ENCODE measurements at places on chromosomes 13 and 19.
A peak's percentile ranks its signal among the peaks of the same experiment; 100 is the strongest.

DNA sequence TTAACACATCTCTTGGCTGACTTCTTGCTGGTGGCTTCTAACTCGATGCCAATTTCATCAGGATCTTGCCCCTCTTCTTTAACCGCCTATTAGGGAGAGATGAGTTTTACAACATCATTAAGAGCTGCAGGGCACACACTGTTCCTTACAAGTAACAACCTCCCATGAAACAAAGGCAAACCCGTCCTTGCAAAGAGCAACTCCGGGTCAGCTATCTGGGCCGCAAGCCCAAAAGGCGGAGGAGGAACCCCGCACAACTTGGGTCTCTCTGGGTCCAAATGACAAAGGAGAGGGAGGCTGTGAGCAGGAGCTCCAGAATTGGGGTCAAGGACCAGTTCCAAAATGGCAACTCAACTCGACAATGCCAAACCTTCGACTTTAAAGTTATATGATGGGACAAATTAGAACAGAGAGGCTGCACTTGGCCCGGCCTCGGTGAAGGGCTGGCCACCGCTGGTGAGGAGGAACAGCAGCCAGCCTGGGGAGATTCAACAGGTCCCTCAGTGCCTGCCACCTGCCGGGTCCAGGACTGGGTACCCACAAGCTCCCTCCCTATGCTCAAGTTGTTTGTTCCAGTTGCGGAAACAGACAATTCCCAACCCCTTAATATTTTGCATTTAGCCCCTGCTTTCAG is 1.1 kb downstream of the SAFB2 start:
- no peak for DNase-seq

- DNase-seq, result no peak
These were observed 105.2 kb downstream of the INSR start for GRCh38 chr19:7188698-7189629.

DNA sequence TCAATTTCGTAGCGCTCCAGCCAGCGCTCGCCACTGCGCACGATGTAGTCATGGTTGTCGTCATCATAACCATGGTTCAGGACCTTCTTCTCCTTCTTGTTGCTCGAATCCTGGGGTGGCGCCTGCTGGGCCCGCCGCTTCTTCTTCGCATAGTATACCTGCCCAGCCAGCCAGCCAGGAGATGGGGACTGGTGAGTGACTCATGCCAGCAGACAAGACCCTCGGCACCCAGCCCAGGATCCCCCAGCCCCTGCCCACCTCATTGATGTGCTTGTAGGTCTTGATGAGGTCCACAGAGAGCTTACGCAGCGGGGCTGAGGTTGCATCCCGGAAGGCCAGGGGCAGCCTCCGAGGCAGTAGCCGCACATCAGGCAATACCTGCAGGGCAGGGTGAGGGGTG is 3.6 kb downstream of the DYRK1B start:
- DNase-seq, result no peak

DNA sequence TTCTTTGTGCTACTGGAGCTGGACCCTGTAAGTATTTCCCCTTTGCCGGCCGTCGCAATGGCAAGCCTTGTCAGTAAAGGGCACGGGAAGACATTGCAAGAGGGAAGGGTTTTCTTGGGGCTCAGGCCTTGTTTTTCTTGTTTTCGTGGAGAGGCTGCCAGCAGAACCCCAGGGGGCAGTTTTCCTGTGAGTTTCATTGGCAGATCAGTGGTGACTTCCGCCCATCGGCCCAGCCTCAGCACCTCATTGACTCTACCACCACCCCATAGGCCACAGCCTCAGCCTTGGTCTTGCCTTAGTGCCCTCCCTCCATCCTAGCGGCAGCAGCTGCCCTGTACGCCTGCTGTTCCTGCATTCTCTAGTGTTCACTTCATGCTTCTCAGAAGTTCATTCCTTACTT is 61.5 kb downstream of the GJA3 start:
- DNase-seq, result no peak

GRCh38 chr13:109680930-109681329 is 105.5 kb downstream of the IRS2 start:
- no peak for DNase-seq

DNA sequence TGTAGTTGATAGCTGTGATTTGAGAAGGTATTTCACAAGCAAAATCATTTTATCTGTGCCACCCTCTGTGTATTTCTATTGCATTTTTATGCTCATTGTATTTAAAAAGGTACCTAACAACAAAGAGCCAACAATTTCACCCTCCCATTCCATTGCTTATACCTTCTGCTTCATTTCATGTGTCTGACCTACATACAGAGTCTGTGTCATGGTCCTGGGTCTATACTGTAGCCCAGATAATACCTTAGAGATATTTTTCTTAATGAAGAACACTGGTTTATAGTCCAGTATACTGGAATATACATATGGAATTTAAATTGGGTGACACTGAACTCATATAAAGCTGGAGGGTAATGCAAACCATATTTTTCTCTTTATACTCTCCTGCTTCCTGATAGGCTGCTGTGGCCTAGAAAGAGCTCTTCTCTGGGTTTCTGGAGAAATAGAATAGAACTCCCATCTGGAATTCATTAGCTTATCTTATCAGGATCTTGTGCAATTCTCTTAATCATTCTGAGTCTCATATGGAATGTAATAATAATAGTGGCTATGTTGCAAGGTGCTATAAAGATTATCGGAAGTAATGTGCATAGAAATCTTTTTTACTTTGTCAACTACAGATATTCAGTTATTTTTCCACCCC is 31.8 kb upstream of the SPART start:
- DNase-seq, result no peak

DNA sequence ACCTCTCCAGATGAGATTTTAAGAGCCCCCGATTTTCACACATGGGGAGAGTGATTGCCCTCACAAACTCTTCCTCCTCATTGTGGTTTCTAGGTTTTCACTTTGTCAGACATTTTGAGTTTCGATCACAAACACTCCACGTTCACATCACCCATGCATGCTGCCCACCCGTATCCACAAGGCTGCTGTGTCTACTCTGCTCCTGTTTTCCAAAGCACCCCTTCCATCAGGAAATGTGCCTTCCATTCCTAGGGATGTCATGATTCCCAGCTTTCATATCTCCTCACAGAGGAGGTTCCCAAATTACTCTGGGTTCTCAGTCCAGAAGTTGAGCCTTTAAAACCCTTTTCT is 45.8 kb upstream of the CEACAM21 start:
- DNase-seq, result no peak

GRCh38 chr19:36987091-36987490 is 71.0 kb downstream of the ZNF568 start:
- no peak for DNase-seq

DNA sequence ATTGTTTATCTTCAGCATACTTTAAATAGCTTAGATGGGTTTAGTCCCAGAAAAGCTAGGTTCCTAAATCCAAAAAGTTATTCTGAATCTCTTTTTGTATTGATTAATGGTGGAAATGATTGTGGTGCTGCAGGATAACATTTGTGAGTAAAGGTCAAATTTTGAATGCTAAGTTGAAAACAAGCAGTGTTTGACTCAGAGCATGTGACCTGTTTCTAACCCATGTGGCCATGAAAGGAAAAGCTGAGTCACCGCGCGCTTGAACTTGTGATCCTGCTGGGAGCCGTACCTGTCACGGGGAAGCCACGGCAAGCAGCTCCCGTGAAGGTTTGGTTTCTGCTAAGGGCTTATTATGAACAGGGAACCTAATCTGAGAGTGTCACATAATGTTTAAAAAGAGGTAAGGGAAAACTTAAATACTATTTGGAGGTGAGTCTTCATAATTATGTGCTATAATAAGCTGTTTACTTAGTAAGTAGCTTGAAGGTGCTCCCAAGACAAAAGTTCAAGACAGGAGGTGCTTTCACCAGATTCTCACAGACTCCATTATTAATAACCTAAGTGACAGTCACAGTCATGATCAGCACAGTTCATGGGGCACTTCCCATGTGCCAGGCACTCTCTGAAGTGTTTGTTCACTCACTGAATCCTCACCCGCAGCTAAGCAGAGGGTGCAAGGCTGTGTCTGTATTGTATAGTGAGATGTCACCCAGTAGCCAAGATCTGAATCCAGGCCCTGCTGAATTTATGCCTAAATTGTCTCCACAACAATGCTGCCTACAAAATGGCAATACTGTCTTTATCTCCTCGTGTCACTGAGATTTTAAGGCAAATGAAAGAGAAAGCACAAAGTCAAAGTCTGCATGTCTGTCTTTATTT is 286.5 kb downstream of the MYO16 start:
- peak; percentile 60 for DNase-seq

DNA sequence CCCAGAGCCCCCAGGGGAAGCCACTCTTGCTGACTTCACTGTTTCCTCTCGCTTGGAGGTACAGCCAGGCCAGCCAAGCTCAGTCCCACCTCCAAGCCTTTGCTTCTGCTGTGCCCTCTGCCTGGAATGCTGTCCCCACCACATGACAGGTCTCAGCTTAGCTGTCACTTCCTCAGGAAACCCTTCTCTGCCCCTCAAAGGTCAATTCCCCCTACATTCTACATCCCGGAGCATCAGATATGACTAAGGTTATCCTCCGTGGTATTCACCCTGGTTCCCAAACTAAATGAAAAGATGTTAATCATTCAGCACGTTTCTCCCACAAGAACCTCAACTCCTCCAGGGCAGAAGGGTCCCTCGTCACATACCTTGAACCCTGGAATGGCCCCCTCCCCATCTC is 53.5 kb downstream of the PTPRS start:
- no peak for DNase-seq

DNA sequence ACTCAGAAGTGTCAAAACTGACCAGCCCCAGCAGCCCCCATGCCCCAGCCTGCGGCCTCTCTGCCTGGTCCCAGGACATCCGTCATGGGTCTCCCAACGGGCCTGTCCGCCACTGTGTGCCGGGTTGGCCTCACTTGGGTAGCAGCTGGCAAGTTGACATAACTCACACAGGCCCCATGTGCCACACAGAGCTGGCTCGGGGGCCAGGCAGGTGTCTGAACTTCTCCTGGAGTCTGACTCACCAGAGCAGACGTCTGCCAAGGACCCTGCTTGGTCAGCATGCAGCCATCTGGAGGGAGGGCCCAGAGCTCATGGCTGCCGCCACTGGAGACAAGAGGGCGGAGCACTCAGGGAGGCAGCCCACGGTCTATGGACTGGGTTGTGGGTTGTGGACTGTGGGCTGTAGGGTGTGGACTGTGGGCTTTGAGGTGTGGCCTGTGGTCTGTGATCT is 32.0 kb upstream of the TMEM255B start:
- no peak for DNase-seq

GRCh38 chr19:48553676-48554384 is 1.9 kb downstream of the SULT2B1 start:
- no peak for DNase-seq

- no peak for DNase-seq
These were observed 342.0 kb downstream of the TEX29 start for GRCh38 chr13:111662451-111662850.

DNA sequence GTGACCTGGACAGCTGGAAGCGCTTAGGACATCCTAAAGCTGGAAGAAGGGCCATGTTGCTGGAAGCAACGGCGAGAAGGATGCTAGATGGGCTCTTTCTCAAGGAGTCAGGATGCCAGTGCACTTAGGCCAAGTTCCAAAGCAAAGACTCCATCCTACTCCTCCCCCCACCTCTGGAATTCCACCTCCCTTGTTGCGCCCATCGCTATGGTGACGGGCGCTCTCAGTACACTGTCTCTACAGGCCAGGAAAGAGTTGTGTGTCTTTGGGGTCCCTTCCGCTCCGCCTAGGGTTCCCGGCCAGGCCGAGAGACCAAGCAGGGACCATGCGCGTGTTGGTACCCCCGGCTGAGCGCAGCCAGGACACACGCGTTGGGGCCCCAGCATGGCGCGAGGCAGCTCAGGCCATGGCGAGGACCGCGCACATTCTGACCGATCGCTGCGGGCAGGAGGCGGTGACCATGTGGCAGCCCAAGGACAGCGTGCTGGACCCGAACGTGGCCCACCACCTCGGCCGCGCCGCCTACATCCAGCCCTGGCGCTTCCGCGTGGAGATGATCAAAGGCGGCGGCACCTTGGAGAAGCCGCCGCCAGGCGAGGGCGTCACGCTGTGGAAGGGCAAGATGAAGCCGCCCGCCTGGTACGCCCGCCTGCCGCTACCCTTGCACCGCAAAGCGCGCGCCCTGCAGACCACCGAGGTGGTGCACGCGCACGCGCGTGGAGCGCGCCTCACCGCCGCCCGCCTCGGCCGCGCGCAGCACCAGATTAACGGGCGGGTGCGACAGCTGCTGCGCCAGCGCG is 31.0 kb upstream of the SLC1A6 start:
- no peak for DNase-seq

DNA sequence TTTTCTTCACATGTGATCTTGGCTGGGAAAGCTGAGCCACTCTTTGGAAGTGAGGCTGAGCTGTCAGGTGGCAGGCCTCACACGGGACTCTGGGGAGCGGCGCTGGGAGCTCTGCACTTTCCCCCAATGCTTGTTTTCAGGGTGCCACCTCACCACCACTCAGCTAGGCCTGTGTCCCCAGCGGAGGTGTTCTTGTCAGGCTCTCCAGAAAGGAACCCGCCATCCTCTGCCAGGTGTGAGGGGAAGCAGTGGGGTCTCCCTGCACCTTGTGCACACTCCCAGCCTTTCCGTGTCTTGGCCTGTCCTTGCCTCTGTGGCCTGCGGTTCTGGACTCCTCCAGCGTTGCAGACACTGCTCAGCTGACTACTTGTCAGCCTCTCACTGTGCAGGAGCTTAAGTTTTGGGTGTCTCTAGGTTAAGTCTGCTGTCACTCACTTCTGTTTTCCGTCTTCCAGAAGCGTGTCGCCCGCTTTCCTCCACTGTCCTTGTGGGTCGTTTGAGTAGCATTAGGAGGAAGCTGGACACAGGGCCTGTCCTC is 51.9 kb downstream of the GGACT start:
- no peak for DNase-seq

DNA sequence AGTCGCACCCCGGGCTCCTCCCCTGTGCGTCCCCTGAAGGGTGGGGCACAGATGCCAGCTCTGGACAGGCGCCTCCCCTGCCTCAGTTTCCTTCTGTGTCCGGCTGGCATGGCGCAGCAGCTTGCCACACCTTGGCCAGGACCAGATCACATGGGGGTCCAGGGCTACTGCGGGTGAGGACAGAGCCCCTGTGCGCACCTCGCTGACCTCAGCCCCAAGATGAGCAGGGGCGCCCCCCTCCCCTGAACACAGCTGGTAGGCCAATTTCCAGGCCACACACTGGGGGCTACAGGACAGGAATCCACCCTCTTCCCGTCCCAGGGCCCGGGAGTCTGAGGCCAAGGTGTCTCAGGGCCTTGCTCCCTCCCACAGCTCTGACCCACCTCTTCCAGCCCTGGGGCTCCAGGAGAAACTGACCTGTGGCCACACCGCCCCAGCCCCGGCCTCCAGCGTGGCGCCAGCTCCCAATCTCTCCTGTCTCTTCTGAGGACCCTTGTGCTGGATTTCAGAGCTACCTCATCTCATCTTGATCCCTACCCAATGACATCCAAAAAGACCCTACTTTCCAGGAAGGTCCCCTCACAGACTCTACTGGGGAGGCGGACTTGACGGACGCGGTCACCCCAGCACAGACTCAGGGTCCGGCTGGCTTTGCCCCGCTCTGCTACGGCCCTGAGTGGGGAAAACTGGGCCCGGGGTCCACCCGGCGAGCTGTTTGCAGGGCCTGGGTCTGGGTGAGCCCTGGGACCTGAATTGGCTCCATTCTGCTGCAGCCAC is 28.2 kb downstream of the SBNO2 start:
- no peak for DNase-seq

All from stimulated activated CD4-positive, alpha-beta T cell treated with anti-CD3 and anti-CD28 coated beads, Interleukin-15, amount 100 ng/mL, for 1 hour (primary cell).